Kidney tubule cell (primary cell): ENCODE measurements at places on chromosomes 4 and X.

GRCh38 chr4:48909697-48910096, 3.1 kb upstream of the OCIAD2 start:
- peak; percentile 100 for DNase-seq

GRCh38 chrX:115409551-115409950, 120.0 kb downstream of the LUZP4 start:
- no peak for DNase-seq

- DNase-seq, result no peak
These were observed 27.9 kb upstream of the PHOX2B start for GRCh38 chr4:41776466-41776865.

DNA sequence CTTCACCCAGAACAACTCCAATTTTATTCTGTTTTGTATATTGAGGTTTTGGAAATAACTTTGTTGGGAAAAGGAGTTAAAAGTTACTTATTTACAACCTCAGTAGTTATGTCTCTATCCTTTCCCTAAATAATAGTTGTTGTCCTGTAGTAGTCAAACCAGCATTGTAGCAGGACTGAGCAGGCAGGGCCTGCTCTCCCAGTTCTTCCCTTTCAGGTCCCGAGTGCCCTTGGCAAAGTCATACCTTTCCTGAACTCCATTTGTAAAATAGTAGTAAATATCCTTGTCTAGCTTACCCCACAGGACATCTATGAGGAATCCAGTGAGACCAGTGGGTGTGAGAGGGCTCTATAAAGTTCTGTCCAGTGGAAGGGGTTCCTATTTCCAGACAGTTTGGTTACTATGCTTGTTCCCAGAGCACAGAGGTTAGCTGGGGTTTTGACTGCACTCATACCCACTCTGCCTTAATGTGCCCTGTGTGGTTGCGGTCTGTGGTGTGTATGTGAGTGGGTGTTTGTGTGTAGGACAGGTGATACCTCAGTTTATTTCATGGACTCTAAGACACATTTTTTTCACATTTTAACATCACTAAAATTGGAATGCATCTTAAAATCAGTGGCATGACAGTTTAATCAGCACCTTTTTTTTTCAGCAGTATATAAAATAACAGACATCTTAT, 136.3 kb downstream of the AMMECR1 start:
- no peak for DNase-seq

- no peak for DNase-seq
These were observed 179.0 kb downstream of the PDGFC start for GRCh38 chr4:156792462-156793085.

DNA sequence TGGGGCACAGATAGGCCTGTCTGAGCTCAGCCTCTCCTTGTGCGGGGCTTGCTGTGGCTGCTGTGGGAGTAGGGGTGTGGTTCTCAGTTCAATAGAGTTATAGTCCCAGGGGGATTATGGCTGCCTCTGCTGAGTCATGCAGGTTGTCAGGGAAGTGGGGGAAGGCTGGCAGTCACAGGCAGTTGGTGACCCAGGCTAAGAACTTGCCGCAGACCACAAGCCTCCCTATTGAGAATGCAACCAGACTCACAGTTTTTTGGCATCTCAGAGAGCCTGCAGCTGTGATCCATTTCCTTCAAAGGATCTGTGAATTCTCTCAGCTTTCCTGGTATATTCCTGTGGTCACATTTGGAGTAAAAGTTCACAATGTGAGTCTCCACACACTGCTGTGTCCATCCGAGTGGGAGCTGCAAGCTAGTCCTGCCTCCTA, 364.9 kb downstream of the ZNF674 start:
- peak; percentile 55 for DNase-seq

DNA sequence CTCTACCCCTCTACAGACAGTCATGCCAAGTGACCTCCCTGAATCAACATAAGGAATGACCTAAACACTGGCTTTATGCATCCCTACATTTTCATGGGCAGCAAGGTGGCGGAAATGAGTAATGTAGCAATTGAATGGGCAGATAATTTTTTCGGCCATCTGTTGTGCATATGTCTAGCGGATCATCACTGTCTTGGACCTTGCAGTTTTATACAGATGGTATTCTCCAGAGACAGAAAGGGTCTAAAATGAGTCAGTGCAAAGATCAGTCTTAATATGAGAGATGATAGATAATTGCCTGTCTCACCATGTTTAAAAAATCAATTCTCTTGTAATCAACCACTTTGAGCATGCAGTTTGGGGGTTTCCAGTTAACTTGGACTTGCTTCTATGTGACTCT, 177.3 kb upstream of the DKK2 start:
- no peak for DNase-seq

DNA sequence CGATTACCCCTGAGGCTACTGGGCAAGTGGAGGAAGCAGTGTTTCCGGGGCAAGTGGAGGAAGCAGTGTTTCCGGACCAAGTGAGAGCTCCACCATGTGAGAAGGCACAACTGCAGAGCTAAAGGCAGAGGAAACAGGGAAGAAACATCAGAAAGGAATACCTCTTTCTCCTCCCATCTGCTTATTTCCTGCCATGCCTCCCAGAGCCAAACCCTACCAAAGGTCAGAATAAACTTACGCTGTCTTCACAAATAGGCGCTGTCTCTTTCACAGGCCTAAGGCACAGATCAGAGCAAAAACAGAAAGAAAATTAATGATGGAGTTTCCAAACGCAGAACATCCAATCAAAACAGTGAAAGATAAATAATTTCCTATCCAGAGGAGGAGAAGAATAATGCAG, 153.0 kb downstream of the ATOH1 start:
- no peak for DNase-seq

DNA sequence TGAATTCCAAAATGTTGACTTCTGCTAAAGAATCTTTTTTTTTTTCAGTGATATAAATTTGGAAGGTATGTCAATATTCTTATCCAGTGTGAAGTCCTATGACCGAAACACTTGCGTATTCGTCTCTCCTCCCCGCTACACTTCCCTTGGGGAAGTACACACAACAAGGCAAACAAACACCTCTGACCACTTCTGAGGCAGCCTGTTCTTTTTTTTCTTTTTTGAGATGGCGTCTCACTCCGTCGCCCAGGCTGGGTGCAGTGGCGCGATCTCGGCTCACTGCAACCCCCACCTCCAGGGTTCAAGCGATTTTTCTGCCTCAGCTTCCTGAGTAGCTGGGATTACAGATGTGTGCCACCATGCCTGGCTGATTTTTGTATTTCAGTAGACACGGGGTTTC, 78.1 kb upstream of the DHRSX start:
- DNase-seq, result no peak

- peak; percentile 72 for DNase-seq
These were observed 28.3 kb downstream of the SEPTIN11 start for GRCh38 chr4:76977736-76978350.

DNA sequence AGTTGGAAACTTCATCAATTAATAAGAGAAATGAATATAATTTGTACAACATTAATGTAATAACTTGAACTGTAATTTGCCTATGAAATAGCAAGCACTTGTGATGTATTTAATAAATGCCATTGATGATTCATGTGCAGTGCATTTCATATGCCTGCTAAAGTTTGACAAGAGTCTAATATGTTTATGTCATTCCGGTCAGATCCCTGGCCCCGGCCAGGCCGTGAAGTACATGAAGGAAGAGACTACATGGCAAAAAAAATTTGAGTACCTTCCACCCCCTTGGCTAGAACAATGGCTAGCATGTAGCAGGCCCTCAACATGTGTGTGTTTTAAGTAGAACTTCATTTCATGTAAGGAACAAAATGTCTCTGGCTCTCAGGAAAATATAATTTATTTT, 161.3 kb downstream of the ATP10D start:
- no peak for DNase-seq

- DNase-seq, result peak; percentile 67
These were observed 150.4 kb downstream of the MGST2 start for GRCh38 chr4:139815778-139816601.

DNA sequence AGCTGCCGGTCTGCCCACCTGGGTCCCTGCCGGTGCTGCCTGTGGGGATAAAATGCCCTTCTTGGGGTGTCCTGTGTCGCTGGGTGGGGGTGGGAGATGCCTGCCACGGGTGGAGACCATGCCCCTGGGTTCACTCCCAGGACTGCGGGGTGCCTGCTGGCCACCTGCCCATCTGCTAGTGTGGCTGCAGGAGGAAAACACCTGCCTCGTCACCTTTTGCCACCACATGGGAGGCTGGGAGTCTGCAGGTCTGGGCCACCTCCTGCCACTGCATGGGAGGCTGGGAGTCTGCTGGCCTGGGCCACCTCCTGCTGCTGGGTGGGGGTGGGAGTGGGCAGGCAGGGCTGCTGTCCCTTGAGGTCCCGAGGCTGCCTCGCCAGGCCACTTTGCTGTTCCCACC, 58.8 kb upstream of the AFAP1 start:
- DNase-seq, result no peak

DNA sequence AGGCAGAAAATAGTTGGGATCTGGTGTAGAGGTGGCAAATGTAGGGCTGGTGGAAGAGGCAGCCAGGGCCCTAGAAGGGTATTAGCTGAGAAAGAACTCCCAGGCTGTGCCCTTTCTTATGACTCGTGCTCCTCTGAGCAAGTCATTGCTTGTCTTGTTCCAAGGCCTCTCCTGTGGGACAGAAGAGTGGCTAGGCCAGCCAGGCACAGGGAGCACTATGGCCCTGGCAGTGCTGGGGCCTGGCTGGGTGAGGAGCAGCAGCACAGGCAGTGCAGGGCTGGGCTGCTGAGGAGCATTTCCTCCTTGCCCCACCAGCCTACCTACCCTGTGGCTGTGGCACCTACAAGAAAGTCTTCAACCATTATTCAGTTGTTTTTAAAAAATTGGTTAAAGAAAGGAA, 298.5 kb upstream of the NR3C2 start:
- DNase-seq, result peak; percentile 44

DNA sequence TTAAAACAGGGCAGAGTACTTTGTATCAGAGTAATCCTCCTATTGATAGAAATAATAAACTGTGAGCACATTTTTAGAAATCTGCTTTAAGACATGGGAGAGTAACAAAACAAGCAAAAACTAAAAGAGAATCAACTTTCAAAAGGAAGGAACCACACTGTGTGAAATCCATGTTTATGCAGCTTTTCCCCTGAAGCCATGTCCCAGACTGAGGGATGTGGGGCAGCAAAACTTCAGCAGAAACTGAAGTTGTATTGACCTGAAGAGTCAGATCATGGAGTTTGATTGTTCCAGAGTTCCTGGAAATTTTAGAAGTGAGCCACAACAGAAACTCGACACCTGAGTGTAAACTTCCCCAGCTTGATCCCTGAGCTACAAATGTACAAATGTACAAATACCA, 53.2 kb downstream of the COMMD8 start:
- DNase-seq, result no peak

DNA sequence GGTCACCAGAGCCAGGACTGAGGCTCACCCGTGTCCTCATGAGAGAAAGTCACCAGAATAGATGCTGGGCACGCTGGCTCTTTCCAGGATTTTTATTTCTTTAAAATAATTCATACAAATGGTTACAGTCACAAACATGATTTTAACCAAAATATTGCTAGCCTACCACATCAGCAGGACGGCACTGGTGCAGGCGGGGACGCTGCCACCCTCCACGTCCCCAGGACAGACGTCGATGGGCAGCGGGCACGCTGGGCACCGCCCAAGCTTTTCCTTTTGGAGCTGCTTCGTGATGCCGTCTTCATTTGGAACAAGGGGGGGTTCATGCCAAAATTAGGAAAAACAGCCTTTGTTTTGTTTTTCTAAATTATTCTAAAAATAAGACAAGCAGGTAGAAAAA, 37.6 kb downstream of the CTBP1 start:
- no peak for DNase-seq

DNA sequence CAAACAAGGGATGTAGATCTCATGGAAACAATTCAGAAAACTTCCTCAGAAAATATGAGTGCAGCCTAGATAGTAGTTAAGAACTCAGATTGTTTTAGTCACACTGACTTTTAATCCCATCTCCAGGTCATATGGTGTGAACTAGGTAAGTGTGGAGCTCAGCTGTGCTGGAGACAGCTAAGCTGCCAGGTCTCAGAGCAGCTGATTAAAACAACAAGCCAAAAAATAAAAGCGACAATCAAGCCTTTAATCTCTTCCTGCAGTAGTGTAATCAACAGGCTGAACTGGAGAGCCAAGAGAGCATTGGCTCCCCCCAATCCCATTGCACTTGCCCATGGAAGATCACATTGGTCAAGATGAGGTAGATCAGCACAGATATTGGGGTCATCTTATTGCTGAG, 98.3 kb upstream of the ATOH1 start:
- no peak for DNase-seq

DNA sequence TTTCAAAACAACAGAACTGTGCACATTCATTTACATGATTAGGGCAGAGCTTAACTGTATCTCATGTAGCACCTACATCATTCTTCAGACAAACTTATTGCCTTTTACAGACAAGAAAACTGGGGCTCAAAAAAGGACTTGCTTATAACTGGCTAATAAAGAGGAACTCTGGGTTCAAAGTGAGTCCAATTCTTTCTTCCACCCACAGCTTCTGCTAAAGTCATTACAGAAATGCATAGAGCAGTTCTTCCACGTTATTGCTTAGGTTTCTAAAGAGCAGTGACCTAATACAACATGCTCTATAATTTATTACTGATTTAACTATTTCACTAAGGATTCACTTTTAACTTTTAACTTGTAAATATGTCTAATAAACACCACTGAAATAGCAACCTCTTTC, 60.6 kb downstream of the ELOVL6 start:
- no peak for DNase-seq

DNA sequence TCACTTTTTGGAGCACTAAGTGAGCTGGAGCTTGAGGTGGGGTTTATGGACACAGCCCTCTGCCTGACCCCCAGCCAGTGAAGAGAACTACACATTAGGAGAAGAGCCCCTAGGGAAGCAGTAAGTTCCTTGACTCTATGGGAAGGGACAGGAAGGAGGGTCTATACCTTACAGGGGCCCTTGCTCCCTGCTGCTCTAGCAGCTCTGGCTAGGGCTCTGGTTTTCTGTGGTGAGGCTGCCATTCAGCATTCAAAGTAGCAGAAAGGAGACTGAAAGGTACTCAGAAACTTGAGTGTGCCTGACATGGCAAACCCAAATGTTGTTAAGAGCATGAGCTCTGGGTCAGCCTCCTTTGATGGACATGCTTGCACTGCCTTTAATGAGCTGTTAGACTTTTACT, 144.0 kb upstream of the KIT start:
- no peak for DNase-seq

GRCh38 chr4:20026456-20026855, 225.2 kb upstream of the SLIT2 start:
- DNase-seq, result no peak

DNA sequence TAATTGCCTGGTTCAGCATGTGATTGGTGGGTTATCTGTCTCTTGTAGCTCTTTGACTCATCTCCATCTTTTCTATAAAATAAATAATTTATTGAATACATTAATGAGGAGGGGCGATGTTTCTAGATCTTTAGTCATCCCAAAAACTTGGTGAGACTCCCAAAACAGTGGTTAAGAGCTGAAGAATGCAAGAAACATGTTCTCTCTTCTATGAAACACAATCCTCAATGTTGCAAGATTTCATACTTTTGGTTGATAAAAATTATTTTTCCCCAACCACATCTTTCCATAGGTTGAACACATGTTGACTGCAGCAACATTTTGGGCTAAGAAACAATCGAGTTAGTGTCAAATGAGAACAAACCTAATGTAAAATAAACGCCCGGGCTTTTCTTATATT, 1.2 kb upstream of the TMEM47 start:
- DNase-seq, result no peak

- DNase-seq, result no peak
These were observed 4.6 kb upstream of the EBP start for GRCh38 chrX:48516987-48517386.

GRCh38 chrX:63250253-63250868, 100.8 kb downstream of the SPIN4 start:
- peak; percentile 80 for DNase-seq
